ENCODE measurements at places on chromosomes 4 and X. TPM values are rescaled to one million over a fixed set of nuclear protein-coding genes. Genes with fewer than 3 reads are reported as not detected.
A peak's percentile ranks its signal among the peaks of the same experiment; 100 is the strongest.

COL25A1 gene
- total RNA-seq, result 3.8 TPM

SUPT20HL2 gene
- total RNA-seq, result not detected

DNA sequence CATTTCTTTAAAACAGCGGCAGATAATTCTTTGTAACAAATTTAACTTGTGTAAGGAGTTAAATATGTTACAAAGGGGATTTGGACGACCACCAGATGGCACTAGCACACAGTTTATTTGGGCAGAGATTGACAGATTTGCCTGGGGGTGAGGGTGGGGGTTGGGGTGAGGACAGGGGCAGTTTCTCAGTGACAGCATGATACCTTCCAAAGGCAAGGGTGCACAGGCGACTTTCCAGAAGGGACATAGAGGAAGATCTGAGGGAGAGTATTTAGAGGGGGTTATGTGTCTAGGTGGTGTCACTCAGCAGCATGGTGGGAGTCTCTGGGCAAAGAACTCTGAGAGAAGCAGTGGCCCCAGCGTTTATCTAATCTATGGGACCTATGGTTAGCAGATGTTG lies 9.6 kb upstream of the TMA16 start:
- no peaks in the 10 kb centered on the region for H3K27me3 ChIP-seq
- no peak overlapping the region for H3K27ac ChIP-seq
- H3K4me1 ChIP-seq, result no peaks in the 10 kb centered on the region

- DNase-seq, result no peak
- H3K27ac ChIP-seq, result no peak overlapping the region
- H3K36me3 ChIP-seq, result no peaks in the 10 kb centered on the region
- no peak overlapping the region for H3K4me3 ChIP-seq
Measured at GRCh38 chr4:144411700-144412099, 234.3 kb upstream of the HHIP start.

FGF2 gene
- 2.9 TPM for total RNA-seq

DNA sequence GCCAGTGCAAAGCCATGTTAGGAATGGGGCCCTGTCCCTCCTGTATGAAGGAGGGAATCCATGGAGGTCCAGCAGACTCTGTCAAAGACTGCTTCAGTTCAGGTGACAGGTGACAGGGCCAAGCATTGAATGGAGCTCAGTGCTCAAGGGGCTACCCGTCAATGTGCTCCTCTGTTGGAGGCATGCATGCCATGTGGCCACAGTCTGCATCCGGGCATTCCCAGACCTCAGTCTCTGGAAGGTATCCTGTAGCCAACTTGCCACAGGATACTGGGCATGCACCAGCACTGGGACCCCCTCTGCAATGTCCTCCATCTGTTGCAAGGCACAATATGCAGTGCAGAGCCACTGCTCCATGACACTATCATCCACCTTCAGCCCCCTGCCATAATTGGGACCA lies 136.1 kb upstream of the GATB start:
- H3K36me3 ChIP-seq, result no peaks in the 10 kb centered on the region
- H3K4me1 ChIP-seq, result no peaks in the 10 kb centered on the region
- peaks cover 14% of the 10 kb centered on the region for H3K27me3 ChIP-seq
- no peak for DNase-seq

GRCh38 chr4:56757821-56758411 lies 63.6 kb downstream of the SPINK2 start:
- H3K4me1 ChIP-seq, result peaks cover 5% of the 10 kb centered on the region
- no peaks in the 10 kb centered on the region for H3K36me3 ChIP-seq
- H3K27ac ChIP-seq, result peak overlapping the region; percentile 49
- peak; percentile 12 for DNase-seq

DNA sequence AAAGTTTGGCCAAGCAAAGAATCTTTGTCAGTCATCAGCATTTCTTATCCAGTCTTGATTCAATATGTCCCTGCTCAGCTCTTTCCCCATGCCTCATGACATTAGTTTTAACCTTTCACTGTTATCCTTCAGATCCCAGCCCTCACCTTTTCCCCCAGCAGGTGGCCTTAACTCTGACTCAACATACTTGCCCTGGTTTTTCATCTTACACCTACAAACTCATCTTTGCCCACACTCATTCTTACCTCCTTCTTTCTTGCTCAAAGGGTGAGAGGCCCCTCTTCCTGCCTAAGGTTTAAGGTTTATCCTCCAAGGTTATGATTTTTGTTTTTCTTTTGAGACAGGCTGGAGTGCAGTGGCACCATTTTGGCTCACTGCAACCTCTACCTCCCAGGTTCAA lies 10.6 kb upstream of the ANXA5 start:
- no peak overlapping the region for H3K27ac ChIP-seq
- peaks cover 6% of the 10 kb centered on the region for H3K4me1 ChIP-seq
- DNase-seq, result no peak
- no peaks in the 10 kb centered on the region for H3K36me3 ChIP-seq
- peaks cover 13% of the 10 kb centered on the region for H3K27me3 ChIP-seq
- no peak overlapping the region for H3K4me3 ChIP-seq

ASB9 gene
- 1.6 TPM for total RNA-seq

- H3K4me1 ChIP-seq, result peaks cover 18% of the 10 kb centered on the region
- H3K36me3 ChIP-seq, result peaks cover 2% of the 10 kb centered on the region
- no peak overlapping the region for H3K4me3 ChIP-seq
- H3K27me3 ChIP-seq, result no peaks in the 10 kb centered on the region
- H3K27ac ChIP-seq, result no peak overlapping the region
- peak; percentile 13 for DNase-seq
Measured at GRCh38 chr4:83282049-83282535, 2.5 kb downstream of the COQ2 start.

DNA sequence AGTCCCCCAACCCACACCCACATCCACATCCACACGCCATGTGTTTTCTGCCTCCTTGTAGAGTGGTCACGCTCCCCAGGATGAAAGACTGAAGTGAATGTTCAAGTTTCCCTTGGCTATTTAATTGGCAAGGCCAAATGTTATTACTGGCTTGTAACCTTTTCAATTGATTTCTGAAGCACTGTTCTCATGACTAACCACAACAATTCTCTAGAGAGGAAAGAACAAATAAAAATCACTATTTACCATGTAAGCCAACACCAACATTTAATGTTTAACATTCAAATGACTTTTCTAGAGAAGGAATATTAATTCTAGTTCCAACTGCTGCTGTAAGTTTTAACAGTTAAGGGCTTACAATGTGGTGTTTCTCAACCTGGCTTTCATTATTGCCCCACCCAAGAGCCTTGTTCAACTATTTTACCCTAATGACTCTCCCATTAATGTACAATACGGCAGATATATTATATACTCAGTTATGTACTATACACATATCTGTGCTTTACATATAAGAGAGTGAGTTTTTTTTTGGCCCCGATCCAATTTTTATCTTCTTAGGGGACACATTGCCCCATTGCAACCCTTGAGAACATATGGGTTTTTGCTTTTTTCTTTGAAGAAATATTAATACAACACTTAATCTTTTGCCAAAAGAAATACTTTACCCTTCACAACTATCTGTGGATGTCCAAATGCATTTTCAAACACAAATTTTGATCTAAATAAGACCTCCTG lies 46.5 kb downstream of the RELL1 start:
- H3K4me3 ChIP-seq, result no peak overlapping the region
- peak overlapping the region; percentile 17 for H3K27ac ChIP-seq
- H3K36me3 ChIP-seq, result peaks cover 14% of the 10 kb centered on the region
- peaks cover 24% of the 10 kb centered on the region for H3K4me1 ChIP-seq
- no peak for DNase-seq

DNA sequence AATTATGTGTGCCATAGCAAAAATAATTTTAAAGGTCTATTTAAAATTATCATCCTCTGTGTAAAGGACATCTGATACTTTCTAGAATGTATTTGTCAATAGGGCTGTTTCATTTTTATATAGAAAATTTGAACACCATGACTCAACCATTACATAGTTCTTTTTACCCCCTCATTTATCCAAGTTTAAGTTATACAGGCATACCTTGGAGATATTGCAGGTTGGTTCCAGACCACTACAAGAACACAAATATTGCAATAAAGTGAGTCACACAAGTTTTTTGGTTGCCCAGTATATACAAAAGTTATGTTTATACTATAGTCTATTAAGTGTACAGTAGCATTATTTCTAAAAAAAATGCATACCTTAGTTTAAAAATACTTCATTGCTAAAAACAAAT lies 130.4 kb downstream of the MSL3 start:
- H3K4me3 ChIP-seq, result no peak overlapping the region
- no peak for DNase-seq
- no peaks in the 10 kb centered on the region for H3K36me3 ChIP-seq
- H3K27me3 ChIP-seq, result peaks cover 3% of the 10 kb centered on the region
- H3K27ac ChIP-seq, result no peak overlapping the region
- peaks cover 13% of the 10 kb centered on the region for H3K4me1 ChIP-seq

GRCh38 chr4:68401231-68401630 lies 46.0 kb upstream of the TMPRSS11E start:
- H3K4me1 ChIP-seq, result peaks cover 20% of the 10 kb centered on the region
- no peak overlapping the region for H3K27ac ChIP-seq
- DNase-seq, result no peak
- no peaks in the 10 kb centered on the region for H3K27me3 ChIP-seq
- H3K36me3 ChIP-seq, result no peaks in the 10 kb centered on the region

DNA sequence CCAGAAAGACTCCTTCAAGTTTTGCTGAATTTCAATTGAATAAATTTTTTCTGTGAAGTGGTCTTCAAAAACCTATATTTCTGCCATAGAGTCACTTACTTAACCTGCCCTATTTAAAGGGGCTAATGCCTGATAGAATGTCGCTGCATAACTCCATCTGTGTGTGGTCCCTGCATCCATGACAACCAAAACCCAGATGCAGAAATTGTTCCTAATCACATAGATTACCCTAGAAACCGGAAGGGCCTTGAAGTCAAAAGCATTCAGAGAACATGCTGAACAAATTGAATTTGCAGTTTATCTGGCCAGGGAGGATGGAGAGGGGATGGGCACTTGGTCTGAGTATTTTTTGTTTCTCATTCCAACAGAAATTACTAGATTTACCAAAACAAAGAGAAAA lies 1.5 kb upstream of the PARM1 start:
- no peak overlapping the region for H3K27ac ChIP-seq
- peaks cover 22% of the 10 kb centered on the region for H3K27me3 ChIP-seq
- H3K4me1 ChIP-seq, result peaks cover 13% of the 10 kb centered on the region

DNA sequence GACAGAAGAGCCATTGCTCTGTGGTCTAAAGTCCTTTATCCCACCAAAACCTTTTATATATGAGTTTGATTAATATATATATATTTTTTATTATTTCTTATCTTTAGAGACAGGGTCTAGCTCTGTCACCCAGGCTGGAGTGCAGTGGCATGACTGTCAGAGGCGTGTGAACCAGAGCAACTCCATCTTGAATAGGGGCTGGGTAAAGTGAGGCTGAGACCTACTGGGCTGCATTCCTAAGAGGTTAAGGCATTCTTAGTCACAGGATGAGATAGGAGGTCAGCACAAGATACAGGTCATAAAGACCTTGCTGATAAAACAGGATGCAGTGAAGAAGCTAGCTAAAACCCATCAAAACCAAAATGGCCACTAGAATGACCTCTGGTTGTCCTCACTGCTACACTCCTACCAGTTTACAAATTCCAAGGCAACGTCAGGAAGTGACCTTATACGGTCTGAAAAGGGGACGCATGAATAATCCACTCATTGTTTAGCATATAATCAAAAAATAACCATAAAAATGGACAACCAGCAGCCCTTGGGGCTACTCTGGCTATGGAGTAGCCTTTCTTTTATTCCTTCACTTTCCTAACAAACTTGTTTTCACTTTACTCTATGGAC lies 10.5 kb downstream of the TBCK start:
- no peak overlapping the region for H3K27ac ChIP-seq
- peaks cover 11% of the 10 kb centered on the region for H3K4me1 ChIP-seq
- no peaks in the 10 kb centered on the region for H3K27me3 ChIP-seq
- H3K4me3 ChIP-seq, result no peak overlapping the region
- no peak for DNase-seq

GRCh38 chr4:113979148-113979904 lies at the start of gene ARSJ:
TSS of gene ARSJ (minus strand) at chr4:113979647. CDS start at chr4:113978834, 813 bp downstream.
- H3K36me3 ChIP-seq, result peaks cover 1% of the 10 kb centered on the region
- peak within 1 kb of the TSS; percentile 79 for H3K4me3 ChIP-seq
- H3K27ac ChIP-seq, result peak within 1 kb of the TSS; percentile 60
- peaks cover 63% of the 10 kb centered on the region for H3K27me3 ChIP-seq
- DNase-seq, result peak; percentile 53

HEPH gene
- total RNA-seq, result 92.4 TPM

DNA sequence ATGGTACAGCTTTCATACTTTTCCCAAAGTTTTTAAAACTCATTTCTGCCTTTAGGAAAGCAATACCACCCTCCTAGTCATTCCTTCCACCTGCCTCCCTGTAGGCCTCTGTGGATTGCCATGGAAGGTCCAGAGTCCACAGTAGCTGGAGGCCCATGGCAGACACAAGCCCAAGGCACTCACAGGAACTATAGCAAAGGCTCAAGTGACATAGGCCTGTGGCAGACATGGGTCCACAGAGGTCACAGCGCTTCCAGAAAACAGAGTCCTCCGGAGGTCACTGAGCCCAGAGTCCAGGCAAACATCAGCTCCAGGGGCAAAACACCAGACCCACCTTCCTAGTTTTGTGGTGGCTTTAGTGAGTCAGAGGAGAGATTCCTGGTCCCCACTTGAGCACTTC lies 147.6 kb upstream of the ATP6AP2 start:
- no peak overlapping the region for H3K4me3 ChIP-seq
- H3K27ac ChIP-seq, result no peak overlapping the region
- no peaks in the 10 kb centered on the region for H3K27me3 ChIP-seq
- peaks cover 7% of the 10 kb centered on the region for H3K4me1 ChIP-seq

Measured in progenitor cell of endocrine pancreas (in vitro differentiated cells).